ENCODE measurements at places on chromosomes 2 and 18.

DNA sequence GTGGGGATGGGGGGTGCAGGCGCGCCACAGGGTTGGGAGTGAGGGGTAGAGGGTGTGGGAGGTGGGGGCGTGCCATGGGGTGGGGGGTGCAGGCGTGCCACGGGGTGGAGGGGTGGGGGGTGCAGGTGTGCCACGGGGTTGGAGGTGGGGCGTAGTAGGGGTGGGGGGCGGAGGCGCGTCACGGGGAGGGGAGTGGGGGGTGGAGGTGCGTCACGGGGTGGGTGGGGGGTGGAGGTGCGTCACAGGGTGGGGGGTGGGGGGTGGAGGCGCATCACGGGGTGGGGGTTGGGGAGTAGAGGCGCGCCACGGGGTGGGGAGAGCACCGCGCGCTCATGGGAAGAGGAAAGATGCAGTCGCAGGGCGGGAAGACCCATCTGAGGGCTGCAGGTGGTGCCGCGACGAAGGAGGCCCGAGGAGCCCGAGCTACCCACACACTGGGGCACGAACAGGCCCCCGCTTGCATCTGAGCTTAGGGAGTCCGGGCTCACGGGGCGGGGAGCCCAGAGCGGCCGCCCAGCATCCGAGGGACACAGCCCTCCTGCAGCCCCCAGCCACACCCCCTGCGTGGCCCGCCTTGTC, 37.5 kb downstream of the SNED1 start:
- no peak for DNase-seq

DNA sequence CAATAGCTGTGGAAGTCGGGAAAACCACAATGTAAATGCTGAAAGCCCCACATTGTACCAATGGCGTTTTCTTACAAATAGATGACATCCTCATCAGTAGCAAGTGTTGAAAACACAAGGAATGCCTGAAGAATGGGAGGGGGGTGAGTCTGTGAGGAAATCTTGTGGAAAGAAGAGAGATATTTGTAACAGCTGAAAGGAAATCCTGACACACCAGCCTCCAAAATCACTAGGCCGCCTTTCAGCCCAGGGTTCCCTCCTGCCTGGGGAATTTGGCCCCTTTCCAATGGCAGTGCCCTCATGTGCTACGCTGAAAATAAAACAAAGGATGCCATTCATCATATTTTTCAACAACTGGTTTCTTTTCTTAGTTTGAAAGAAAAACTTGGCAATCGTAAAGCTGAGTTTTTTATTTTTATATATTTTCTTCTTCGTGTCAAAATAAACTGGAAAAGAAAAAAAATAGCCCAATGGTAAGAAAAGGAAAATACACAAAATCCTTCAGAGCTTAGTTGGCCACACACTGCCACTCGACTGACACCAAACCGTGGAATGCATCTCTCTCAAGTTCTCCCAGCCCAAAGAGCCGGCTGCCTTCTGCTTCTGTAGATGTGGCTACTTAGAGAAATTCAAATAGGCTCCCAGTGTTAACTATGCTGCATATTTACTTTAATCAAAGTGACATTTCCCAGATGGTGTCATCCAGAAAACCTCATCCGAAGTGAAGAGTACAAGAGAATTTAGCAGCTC, 52.0 kb downstream of the FTCDNL1 start:
- no peak for DNase-seq

DNA sequence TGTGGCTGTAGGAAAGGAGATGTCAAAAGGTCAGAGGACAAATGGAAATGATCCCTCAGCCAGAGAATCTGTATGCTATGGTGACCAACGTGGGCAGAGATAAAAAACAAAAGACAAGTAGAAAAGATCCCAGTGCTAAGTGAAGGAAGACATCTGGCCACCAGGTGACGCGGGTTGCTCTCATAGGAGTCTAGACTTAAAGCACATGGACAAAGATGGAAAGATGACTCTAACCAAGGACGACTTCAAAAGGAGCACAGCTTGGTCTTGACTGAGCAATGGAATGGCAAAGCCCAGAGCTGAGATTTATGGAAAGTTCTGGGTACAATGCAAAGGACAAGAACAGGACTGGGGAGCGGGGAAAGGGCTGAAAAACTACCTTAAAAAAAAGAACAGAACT, 96.8 kb downstream of the CLIP4 start:
- DNase-seq, result no peak

DNA sequence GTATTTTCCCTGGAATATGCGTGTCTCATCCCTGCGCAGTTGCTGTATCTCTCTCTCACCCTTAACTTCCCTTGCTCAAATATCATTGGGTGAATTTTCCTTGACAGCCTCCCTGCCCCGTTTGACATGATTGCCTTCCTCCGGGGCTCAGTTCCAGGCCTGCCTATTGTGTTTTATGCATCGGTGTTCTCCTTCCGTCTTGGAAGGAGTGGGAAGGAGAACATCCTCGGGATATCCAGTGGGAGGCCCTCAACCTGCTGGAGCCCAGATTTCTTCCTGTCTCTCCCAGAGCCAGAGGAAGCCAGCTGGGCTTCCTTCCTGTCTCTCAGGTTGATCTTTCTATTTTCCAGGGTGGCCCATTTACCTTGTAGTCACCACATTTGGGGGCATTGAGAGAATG, 434.7 kb upstream of the HS6ST1 start:
- no peak for DNase-seq

DNA sequence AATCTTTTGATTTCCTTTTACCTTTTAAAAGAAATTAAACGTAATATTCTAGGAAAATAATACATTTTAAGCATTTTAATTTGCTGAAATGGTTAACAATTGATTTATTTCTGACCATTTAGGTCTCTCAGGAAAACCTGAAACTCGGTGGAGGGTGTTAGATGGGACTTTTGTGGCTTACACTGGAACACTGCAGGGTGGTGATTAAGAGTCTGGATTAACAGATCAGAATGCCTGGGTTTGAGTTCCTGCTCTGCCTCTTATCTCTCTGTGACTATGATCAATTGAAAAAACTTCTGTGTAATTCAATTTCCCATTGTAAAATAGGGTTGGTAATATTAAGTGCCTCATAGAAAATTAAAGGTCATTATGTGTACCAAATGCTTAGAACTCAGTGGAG, 168.7 kb downstream of the UBE2E3 start:
- DNase-seq, result no peak

DNA sequence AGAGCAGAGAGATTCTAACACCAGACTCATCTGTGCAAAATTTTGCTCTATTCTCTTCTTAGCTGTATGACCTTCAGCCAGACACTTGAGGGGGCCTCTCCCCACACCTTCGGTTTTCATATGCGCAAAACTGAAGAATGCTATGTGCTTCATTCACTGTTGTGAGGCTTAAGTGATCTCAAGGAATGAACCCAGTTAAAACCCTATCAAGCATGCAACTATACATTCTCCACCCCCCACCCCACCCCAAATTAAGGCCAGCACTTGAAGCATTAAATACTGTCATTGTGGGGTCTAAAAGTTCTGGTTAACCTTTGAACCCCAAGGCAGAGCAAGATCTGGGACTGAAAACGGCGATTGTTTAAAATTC, 10.0 kb downstream of the PCARE start:
- DNase-seq, result no peak
